ENCODE measurements at places on chromosomes 1 and 21. TPM values are rescaled to one million over a fixed set of nuclear protein-coding genes. Genes with fewer than 3 reads are reported as not detected.

Gene IQCC
- 1.9 TPM for total RNA-seq

Gene F13B
- not detected for total RNA-seq

Gene ADPRS
- total RNA-seq: 26.4 TPM

DNA sequence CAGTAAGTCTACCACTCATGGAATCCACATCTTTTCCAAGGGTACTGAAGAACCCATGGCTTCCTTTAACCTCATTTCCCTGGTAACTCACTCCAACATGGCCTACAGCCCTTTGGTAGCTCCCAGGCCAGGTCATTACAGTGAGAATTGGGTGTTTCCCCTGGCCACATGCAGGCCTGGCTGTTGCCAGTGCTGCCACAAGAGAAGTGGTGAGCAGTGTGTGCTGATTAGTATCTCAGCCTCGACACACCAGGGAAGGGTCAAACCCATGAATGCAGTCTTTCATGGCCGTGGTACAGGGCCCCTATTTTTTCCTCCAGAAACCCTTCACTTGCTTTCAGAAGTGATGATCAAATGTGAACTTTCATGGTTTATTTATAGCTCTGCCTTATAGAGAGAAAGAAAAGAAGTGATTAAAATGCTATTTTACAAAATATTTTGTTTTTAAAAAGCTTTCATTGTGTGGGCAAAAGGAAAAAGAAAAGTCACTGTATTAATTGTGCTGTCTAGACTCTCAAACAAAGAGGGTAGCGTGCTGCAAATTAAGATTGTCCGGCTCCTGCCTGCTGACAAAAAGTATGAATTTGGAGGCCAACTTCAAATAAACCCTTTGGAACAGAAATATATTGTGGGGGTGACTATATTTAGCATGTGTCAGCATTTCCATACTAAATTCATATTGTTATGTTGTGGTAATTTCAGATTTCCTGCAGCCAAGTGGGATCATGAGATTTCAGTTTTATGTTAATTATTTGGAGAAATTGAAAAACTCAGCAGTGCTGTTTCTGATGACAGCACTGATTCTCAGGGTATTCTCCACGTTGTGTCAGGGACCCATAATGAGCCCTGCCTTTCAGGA is 62.0 kb upstream of the HOOK1 start:
- no peak for DNase-seq

DNA sequence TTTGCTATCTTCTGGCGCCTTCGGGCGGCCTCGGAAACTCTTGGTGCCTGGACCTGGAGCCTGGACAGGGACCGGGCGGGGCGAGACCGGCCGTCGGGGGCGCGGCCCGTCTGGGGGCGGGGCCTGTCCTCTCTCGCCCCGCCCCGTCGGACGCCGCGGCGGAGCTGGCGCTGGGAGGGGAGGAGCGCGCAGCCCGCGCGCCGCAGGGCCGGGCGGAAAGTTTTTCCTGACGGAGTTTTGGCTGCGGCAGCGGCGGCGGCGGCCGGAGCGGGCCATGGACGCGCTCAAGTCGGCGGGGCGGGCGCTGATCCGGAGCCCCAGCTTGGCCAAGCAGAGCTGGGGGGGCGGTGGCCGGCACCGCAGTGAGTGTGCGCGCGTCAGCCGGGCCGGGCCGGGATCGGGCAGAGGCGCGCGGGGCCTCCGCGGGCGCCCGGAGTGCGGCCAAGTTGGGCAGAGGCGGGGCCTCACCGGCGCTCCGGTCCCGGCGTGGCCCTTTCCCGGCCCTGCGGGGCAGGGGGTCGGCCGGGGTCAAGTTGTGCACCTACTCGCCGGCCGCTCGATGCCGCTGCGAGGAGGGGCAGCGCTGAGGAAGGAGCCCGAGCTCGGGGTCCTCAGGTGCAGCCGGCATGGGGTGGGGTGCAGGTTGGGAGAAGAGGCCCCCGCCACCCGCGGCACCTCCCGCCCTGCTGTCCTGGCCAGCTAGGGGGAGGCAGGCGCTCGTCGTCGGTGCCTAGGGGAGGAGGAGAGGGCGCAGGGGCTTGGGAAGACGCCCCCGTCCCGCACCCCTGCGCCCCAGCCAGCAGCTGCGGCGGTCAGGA is at the start of gene LDLRAP1:
LDLRAP1 (plus strand) TSS at position 182 of the 818 bp plus-strand sequence; CDS start at position 275, 93 bp downstream.
- peak; percentile 76 for DNase-seq

DNA sequence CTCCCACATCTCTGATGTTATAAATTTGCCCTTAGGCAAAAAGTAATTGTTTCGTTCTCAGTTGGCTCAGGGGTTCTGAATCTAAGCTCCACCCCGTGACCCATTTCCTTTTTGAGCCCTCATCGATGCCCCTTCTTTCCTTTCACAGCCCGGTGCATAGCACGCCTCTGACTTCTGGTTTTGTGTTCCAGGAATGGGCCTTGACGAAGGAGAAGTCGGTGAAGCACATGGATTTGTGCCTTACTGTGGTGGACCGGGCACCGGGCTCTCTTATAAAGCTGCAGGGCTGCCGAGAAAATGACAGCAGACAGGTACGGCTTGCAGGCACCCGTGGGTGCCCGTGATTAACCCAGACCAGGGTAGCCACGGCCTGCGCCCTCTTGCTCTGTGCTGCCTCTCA is 151.9 kb downstream of the PGBD5 start:
- DNase-seq: no peak

DNA sequence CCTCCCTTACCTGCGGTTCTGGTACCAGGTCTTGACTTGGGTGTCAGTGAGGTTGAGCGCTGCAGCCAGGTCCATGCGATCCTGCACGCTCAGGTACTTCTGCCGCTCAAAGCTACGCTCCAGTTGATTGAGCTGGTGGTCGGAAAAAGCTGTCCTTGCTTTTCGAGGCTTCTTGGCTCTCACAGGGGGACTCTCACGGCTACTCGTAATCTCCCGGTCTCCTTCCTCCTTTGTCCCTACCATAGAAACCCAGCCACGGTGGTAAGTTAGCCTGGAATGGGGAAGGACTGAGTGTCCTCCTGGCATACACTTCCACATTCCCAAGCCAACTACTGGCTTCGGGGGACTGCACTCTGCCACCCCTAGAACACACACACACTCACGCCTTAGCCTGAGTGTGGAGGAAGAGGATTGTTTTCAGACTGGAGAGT is 2.6 kb downstream of the BARHL2 start:
- DNase-seq: no peak

DNA sequence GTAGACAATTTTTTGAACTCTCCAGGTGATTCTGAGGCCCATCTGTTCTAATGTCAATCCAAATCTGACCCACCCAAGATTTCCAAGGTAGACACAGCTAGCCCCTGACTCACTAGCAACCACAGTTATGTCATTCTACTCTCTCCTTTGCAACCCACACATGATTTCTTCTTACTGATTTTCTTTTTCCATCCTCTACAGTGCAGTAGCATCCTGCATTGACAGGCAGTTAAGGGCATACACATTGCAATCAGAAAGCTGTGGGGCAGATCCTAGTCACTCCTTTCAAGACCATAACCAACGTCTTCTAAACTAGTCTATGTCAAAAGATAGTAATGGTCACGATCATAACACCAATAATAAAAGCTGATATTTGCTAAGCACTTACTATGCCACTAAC is 54.2 kb downstream of the JAK1 start:
- DNase-seq: no peak

DNA sequence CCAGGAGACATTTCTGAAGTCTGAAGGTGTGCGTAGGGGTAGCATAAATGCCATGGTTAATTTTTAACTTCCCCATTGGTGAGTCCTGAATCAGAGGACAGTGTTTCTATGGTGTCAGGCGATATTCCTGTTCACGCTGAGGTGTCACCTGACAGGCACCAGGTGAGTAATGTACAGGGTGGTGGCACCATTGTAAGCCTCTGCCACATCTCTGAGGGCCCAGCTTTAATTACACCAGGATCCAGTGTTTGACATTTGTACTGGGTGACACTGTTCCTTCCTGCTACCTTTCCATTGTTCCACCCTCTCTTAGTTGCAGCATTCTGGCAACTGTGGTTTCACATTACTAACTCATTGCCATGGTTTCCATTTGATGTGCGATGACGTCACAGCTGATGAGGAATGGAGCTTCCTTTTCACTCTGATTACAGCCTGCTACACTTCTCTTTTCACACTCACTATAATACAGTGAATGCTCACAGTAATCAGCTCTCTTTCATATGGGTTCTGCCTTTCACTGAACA is 40.6 kb upstream of the MARK1 start:
- peak; percentile 88 for DNase-seq
